ENCODE measurements at places on chromosomes 1 and 21. TPM values are rescaled to one million over a fixed set of nuclear protein-coding genes. Genes with fewer than 3 reads are reported as not detected.

- DNase-seq = no peak
Observed at GRCh38 chr1:159594625-159595405, 7.2 kb downstream of the APCS start.

DNA sequence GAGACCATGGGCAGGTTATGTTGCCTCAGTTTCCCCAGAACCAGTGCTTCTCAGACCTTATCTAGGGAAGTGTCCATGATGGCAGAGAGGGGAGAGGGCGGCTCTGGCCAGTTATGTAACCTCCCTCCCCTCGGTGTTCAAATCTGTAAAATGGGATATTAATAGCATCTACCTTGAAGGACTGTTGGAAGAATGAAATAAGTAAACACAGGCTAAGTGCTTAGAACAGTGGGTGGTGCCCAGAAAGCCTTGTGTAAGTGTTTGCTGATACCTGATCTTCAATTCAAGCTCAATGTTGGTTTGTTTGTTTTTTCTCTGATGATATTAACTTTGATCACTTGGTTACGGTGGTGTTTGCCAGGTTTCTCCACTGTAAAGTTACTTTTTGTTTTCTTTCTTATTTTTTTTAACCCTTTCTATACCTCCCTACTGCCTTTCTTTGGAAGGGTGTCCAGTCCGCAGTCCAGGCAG, 34.9 kb downstream of the EPHA2 start:
- DNase-seq = no peak

DNA sequence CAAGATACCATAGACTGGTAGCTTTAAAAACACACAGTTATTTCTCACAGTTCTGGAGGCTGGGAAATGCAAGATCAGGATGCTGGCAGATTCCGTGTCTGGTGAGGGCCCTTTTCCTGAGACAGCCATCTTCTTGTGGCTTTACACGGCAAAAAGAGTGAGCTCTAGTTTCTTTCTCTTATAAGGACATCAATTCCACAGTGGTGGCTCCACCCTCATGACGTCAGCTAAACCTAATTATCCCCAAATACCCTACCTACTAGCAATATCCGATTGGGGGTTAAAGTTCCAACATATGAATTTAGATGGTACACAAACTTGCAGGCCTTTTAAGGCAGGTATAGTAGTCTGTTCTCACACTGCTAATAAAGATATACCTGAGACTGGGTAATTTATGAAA, 77.7 kb downstream of the PRRX1 start:
- DNase-seq = no peak

GRCh38 chr1:234589854-234590620, 19.9 kb downstream of the IRF2BP2 start:
- DNase-seq = no peak

- no peak for DNase-seq
Observed at GRCh38 chr21:25934771-25935224, 200.0 kb downstream of the GABPA start.

DNA sequence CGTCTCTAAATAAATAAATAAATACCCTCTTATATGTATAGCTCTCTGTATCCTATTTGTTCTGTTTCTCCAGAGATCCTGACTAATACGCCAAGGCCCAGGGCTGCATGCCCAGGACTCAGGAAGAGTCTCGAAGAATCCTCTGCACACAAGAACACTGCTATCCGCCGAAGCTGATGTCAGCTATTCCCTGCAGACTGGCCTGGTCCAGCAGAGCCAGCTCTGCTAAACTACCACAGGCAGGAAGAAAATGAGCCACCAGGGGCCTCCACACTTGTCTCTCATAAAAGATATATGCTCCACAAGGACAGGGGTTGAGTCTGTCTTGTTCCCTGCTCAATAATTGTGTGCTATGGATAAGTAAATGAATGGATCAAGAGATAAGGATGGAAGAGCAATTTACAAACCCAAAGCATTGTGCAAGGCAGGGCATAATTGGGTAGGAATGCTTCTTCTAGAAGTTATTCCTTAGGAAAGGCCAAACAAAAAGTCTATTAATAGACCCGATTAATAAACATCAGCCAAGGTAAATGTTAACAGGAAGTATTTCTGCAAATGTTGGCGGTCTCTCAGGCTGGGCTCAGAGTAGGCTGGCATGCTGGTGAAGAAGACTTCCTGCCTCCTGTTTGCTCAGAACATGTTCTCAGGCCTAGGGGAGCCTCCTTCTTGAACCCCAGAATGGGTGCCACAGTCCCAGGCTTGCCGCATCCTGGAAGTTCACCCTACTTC, 26.3 kb upstream of the MAN1C1 start:
- DNase-seq = no peak

DNA sequence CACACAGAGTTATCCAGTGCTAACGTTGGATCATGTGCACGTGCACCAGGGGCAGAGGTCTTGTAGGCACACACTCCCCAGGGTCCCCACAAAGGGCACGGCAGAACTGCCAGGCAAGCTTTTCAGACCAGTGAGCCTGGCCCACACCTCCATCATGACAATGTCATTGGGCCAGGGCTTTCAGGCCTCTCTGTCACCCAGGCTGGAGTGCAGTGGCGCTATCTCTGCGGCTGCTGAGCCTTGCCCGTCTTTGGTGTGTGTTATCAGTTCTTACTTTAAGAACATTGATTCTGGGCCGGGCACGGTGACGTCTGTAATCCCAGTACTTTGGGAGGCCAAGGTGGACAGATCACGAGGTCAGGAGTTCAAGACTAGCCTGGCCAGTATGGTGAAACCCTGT, 44.2 kb downstream of the PKNOX1 start:
- DNase-seq = no peak

GRCh38 chr1:29648798-29649188, 412.5 kb downstream of the PTPRU start:
- DNase-seq = no peak

- no peak for DNase-seq
Observed at GRCh38 chr21:38822778-38823238, 17.1 kb downstream of the ETS2 start.

GRCh38 chr1:178241057-178241456, 147.2 kb downstream of the RASAL2 start:
- DNase-seq = no peak

- no peak for DNase-seq
Observed at GRCh38 chr1:165844114-165844798, 16.8 kb downstream of the UCK2 start.

GRCh38 chr1:162548170-162548569, 13.4 kb upstream of the UAP1 start:
- DNase-seq = no peak

DNA sequence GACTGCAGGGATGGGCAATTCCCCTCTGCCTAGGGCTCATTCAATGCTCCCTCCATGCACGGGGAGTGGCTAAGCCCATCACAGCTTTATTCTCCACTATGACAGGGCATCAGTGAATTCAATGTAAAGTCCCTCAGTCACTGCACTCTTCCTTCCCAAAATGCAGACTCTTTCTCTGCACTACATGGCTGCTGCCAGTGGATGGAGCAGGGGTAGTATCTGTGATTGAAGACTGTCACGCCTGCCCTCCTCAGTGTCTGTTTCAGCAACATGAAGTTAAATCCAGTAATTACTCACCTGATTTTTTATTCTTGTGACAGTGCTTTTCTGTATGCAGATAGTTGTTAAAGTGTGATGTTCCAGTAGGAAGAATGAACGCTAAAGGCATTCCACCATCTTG, 1323.2 kb downstream of the AMY1C start:
- DNase-seq = no peak

DNA sequence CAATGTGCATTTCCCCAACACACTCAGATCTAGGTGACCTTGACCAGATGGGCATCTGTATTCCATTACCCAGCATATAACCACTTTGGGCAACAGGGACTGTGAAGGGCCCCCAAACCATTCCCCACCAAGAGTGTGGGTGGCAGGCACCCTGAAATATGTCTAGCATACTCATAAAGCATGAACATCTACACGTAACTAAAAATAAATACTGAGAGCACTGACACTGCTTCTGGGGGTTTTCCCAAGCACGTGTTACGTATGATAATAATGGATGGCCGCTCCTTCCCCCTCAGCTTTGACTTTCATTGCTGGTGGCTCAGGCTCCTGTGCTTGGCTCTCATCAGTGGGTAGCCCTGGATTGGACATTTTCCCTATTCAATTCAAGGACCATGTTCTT, 39.1 kb downstream of the IGSF3 start:
- no peak for DNase-seq

GRCh38 chr1:208134491-208134890, 109.7 kb downstream of the PLXNA2 start:
- DNase-seq = no peak

DNA sequence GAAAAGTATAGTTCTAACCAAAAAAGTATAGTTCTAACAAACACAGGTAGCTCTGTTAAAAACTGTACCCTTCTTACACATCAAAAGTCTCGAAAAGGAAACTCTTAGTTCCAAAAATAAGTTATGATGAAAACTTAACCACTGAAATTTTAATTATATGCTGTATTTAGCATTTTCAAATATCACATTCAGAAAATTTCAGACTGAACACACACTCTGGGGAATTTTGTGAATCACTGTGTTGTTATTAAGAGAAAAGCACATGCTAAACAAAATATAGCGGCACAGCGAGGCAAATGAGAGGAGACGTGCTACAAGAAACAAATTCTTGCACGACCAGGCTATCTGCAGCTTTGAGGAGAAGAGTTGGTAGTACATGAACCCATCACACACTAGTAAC, 30.4 kb downstream of the VAV3 start:
- DNase-seq = no peak

DNA sequence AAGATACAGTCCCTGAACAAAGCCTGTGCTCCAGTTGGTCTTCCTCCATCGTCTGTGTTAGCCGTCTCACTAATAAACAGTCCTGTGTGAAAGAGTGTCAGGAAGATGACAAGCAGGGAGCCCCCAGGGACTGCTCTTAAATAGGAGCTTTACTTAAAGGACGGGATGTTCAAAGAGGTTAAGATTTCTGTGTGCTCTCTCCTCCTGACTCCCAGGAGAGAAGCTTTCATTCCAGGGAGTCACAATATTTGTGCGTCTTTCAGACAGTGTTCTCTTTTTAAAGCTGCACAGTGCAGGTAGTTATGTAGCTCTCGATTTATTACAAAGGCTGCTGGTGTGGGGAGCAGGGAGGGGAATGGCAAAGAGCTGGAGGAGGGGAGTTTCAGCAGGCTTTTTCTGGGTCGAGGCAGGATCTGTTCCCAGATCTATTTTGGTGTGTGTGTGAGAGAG, 43.5 kb downstream of the STYXL2 start:
- no peak for DNase-seq

DNA sequence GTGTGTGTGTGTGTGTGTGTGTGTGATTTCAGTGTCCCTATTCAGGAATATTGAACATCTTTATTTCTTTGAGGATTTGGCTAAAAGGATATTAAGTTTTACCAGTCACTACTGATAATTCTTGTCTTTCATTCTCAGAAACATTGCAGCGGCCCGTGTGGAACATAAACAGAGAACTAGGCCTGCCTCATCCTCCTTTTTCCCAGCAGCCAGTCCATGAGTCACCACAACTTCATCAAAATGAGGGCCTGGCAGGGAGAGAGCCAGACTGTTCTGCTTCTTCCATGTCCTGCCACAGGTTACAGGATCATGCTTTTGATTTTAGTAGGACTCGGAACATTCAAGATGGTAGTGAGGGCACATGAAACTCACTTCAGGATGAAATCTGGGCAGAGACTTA, 50.7 kb downstream of the LRIG2 start:
- no peak for DNase-seq

GRCh38 chr1:155184351-155184811, 10.7 kb downstream of the TRIM46 start:
- no peak for DNase-seq

GRCh38 chr1:206575165-206575893, 36.9 kb downstream of the EIF2D start:
- no peak for DNase-seq

The LEMD1 gene
- 1.7 TPM for total RNA-seq

The FHL3 gene
- 9.2 TPM for total RNA-seq

The FDPS gene
- 80.9 TPM for total RNA-seq

The MROH9 gene
- not detected for total RNA-seq

The LORICRIN gene
- not detected for total RNA-seq
